ENCODE measurements at places on chromosomes 3 and 15.

DNA sequence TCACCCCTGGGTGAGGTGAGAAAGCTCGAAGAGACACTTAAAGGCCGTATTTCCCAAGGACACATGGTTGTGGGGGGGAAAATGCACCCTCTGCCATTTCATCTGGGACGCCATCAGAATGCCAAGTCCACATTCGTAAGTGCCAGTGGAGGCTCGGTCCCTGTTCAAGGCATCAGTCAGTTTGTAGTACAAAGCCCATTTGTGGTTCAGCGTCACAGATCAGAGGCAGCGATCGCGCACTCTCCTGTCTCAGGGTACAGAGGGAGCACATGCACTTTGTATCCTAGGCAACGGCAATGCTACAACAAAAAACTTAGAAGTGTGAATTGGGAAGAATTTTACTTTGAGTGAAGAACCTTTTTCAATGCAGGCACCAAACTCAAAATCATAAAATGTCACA lies 27.2 kb downstream of the SEMA6D start:
- no peak for DNase-seq

DNA sequence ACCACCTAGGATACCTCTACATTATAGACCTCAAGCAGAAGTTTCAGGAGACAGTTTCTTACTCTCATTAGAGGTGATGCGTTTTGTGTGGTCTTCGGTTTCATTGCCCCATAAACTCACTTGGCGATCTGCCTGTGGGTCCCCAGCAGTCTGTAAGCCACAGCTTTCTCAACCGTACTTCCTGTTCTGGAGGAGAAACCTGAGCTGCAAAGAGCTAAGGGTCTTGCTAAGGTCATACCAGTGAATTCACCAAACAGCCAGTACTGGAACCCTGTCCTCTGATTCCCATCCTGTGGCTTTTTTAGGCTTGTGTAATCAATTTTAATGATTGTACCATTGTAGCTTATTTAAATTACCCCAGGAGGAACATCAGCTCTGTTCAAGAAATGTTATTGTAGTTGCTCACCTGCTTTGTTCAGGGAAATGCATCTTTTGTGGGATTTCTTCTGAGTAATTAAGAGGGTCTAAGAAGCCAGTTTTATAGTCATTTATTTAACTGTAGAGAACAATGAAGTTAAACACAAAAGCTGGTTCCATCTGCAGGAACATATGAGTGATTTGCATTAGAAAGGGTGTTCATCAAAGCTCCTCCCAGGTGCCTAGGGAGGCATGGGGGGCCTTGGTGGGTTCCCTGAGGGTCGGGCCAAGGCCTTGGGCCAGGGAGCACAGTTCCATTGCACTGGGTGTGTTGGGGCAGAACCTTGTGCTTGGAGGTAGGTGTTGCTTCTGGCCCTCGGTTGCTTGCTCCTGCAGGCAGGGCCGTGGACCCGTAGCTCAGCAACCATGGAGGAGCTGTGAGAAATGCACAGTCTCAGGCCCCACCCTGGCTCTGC lies 69.6 kb downstream of the APBA2 start:
- no peak for DNase-seq

DNA sequence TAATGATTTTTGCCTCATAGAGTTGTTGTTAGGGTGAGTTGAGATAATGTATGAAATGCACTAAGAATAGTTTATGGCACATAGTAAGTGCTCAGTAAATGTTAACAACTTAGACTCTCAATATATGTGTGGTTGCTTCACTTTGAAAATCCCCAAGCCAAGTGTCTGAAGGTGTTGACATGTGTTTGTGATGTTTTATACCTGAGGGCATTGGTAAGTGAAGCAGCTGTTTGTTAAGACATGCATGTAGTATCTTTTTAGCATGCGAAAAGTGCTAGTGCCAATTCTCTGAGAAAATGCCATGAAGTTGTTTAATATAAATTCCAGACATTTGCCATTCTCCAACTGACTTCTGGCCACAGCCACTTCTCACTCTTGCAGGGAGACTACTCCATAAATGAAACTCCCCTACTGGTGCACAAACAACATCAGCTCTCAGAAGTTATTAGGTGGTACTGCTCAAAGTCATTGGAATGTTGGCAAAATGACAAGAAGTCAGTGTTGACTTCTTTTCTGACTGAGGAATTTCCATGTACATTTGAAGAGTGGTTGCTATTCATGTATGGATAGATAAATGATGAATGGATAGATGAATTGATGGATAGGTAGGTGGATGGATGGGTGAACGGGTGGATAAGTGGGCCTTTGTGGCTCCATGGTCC lies 103.6 kb upstream of the NUDT16 start:
- DNase-seq = no peak

- no peak for DNase-seq
These were observed 59.7 kb upstream of the CCDC50 start for GRCh38 chr3:191269289-191270085.

GRCh38 chr15:101067660-101068522 lies 148.7 kb downstream of the LRRK1 start:
- DNase-seq = no peak

DNA sequence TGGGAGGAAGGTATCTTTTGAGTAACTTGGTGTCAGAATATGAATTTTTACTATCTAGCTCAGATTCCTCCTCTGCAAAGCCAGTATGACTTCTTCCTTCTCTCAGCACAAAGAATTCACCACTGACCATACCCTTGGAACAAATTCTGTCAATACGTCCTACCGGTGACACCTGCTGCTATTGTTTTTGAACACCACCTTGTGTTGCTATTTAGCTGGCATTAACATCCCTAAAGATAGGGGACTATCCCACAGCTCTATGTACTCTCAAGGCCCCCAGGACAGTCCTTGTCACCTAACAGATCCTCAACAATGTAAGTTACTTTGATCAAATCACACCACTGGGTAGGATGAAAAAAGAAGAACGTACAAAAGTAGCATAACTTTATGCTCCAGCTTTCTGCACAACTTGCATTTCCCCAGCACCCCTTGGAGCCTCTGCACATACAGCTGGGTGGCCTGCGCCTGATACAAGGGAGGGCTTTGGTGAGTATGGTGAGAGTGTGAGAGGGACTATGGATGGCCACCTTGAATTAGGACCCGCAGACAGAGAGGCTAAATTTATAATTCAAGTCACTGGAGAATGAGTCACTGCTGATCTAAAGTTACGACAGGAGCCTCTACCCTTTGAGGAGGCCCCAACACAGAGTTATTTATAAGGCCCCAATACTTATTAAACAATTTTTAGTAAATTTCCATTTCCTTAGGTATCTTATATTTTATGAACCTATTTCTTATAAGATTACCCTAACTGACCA lies 2.3 kb upstream of the COLQ start:
- no peak for DNase-seq

DNA sequence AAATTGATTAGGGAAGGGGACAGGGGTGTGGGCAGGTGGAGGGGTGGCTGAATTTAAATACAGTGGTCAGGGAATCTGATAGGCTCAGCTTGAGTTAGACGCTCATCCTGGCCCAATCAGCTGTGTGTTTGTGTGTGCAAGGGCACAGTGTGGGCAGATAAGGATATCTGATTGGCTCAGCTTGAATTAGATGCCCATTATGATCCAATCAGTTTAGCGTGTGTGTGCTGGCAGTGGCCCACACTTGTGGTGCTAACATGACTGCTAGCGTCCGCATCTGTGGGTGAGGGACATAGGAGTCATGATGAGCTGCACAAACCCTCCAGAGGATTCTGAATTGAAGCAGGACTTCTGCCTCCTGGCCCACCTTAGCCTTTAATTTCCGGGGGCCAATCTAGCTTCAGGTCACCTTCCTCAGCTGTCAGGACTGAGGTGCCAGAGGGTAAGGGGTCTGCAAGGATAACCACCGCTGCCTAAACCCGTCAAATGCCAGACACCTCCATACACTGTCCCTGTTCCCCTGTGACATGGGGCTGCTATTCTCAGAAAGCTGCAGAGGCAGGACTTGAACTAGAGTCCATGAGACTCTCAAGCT lies 97.3 kb downstream of the CORO2B start:
- no peak for DNase-seq

- no peak for DNase-seq
These were observed 81.5 kb downstream of the ULK4 start for GRCh38 chr3:41880387-41880786.

GRCh38 chr3:103372031-103372430 lies 937.2 kb downstream of the ZPLD1 start:
- no peak for DNase-seq

GRCh38 chr3:163543662-163544061 lies 1534.6 kb downstream of the SI start:
- no peak for DNase-seq

GRCh38 chr3:115710799-115711198 lies 87.5 kb downstream of the GAP43 start:
- no peak for DNase-seq

DNA sequence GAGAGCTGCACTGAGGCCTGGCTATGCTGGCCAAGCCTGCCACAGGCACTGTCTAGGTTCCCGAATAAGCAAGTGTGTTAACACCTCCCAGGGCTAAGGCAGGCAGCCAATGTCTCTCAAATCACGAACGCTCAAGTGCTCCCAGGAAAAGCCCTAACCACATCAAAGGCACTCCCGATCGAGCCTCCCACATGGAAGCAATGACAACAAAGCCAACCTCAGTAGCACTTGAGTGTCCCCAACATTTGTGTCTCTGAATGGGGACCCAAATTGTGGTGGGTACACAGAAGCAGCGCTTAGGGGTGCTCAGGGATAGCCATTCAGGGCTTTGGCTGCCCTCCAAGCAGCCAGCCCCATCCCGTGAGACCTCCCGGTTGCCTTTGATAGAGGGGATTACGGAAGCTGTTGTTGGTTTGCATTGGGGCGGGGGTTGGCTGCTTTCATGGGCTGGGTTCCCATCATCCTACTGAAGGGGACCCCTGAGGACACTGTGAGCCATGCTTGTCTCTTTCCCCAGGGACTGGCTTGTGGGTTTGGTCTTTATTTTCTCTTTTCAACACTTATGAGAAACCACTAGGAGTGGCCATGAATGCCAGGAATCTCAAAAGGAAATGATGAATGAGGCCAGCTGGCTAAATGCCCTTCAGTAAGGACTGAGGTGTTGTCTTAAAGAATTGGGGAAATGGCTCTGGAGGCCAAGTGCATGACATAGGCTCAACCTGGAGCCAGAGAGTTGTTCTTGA lies 234.1 kb upstream of the FEZF2 start:
- DNase-seq = no peak

DNA sequence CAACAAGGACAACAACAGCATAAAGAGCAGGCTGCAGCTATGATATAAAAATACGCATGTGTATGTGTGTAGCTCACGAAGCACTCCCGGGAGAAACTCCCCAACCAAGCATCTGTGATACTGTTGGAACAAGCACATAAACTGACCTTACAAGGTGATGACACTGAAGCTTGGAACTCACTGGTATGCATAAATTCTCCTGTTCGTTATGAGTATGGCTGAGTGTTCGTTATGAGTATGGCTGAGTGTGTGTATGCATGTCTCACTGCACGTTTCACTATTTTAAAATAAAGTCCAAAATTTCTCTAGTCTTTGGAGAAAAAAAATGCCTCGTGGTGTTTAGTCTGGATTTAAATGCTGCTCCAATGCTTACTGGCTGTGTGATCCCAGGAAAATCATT lies 256.8 kb downstream of the RORA start:
- no peak for DNase-seq

DNA sequence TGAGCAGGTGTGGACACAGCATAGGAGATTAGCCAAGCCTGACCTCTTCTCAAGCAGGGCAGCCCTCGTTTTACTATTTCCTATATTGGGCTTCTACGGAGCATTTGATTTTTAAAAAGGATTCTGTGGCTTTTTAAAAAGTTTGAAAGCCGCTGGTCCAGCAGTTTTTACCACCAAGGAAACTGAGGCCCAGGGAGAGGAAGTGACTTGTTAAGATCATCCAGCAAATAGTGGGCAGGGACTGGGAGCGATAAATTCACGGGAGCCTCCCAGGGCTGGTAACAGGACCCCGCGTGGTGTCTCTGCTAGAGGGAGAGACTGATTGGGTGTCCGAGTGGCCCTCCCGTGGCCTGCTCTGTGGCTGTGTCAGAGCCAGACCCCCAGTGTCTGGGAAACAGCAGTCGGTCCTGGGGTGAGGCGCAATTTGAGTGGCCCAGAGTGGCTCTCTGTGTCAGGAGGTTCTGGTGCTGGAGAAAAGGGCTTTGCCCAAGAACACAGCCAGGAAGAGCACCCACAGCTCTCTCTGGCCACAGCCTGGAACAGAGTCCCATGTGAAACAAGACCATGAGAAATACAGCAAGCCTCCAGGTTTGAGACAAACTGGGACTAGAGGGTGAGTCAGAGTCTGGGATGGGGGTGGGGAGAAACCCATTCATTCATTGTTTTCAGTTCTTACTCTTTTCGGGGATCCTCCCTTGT lies 4.2 kb downstream of the FURIN start:
- no peak for DNase-seq

DNA sequence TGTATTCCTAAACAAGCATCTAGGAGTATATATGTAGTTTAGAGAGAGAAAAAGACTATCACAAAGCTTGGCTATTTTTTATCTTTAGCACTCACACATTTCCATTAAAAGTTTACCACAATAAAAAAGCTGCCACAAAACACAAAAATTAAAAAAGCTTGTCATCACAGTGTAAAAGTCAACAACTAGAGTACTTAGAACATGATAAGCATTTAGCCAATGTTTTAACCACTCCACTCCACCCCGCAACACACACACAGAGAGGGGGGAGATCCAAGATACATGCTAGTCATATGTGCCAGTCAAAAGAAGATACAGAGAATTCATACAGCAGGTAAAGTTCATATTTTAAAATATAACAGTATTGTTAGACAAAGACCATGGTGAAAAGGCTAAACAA lies 79.7 kb downstream of the STAG1 start:
- DNase-seq = no peak

Measured in NCI-H1930 (cell line).